ENCODE measurements at places on chromosomes 2 and 18. TPM values are rescaled to one million over a fixed set of nuclear protein-coding genes. Genes with fewer than 3 reads are reported as not detected.
A peak's percentile ranks its signal among the peaks of the same experiment; 100 is the strongest.

GRCh38 chr2:47270421-47270820, 115.3 kb upstream of the STPG4 start:
- no peak for DNase-seq

DNA sequence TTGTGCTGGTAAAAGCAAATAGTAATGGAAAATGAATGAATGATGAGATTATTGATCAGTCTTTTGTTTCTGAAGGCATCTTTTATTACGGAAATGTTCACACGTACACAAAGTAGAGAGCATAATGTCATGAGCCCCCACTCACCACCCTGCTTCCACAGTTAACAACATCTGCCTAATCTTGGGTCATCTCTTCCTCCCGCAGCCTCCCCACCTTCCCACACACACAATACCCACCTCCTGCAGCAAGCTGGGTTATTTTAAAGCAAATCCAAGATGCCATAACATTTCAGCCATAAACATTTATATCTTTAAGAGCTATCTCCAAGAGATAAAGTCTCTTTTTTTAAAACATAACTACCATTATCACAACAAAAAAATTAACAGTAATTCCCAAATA, 36.3 kb downstream of the CYP27C1 start:
- no peak for DNase-seq

DNA sequence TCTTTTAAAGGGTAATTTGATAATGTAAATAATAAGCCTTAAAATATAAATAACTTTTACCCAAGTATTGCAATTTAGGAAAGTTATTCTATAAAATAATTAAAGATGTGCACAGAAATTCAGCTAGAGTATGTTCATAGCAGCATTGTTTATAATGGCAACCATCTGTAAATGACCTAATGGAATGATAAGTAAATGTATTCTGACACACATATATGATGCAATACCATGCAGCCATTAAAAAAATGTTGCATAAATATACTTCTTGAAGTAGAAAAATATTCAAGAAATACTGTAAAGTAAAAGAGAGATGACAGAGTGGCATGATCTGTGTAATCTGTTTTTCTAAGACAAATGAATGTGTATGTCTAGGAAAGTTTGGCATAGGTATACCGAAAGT, 545.7 kb downstream of the ZEB2 start:
- DNase-seq = no peak

DNA sequence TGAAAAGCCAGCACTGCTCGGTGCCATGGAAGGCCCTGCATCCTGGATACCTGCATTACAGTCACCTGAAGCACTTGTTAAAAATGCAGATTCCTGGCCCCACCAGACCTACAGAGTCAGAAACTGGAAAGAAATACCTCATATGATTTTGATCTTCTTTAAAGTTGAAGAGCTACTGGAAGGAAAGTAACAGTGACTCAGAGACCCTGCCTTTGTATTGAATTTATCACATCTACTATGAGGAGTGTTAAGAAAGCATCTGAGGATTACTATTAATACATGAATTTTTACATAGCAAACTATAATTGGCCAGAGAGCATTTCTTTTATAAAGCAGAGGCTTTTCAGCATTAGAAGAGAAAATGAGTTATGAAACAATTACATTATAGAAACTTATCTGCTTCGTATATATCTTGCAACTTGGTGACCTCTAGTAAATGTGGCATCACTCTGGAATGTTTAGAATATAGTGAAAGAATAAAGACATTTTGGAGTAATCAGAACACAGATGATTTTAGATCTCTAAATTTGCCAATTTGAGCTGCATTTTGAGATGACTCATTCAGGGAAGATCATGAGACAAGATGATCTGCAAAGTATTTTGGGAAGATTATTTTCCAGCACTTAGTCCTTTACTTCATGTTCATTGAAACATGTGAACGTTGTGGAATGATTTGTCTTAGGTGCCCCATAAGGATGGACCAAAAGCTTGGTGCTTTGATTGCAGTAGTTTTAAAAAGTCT, 12.2 kb downstream of the PTPRM start:
- no peak for DNase-seq

DNA sequence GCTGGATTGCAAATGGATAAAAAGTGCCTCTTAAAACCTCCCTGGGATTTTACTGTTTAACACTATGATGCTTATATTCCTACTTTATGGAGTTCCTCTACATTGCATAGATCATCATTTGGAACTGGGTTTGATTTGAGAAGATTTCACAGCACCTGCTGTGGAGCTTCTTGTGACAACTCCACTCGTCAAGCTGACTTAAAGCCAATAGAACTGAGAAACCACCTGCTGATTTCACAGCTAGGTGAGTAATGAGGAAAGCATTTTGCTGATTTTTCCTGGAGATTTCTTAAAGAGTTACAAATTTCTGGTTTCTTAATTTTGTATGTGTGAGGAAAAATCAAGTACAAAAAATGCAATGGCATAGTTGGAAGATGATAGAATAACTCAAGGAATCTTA, 739.1 kb upstream of the LRRTM1 start:
- no peak for DNase-seq

GRCh38 chr2:146677280-146677679, 1167.5 kb upstream of the ACVR2A start:
- no peak for DNase-seq

GRCh38 chr2:174675615-174676014, 78.0 kb upstream of the WIPF1 start:
- DNase-seq = no peak

DNA sequence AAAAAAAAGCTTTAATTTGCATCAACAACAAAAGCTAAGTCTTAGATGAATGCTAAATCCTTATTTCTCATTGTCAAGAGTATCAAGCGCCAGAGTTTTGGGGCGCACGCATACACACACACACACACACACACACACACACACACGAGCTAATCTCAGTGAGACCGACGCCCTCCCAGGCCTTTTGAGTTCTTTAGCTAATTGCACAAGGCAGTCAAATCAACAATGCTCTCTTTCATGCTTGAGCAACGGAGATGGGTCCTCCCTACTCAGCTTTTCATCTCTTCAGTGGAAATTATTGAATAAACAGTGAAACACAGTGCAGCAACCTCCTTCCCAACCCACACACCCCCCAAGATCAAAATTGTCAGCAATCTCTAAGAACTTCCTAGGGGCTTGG, 19.2 kb downstream of the GKN1 start:
- no peak for DNase-seq

GRCh38 chr18:57586251-57587049, at the start of gene FECH:
FECH (minus strand) TSS chr18:57586702; CDS start chr18:57586620, 82 bp downstream.
- DNase-seq = peak; percentile 76

DNA sequence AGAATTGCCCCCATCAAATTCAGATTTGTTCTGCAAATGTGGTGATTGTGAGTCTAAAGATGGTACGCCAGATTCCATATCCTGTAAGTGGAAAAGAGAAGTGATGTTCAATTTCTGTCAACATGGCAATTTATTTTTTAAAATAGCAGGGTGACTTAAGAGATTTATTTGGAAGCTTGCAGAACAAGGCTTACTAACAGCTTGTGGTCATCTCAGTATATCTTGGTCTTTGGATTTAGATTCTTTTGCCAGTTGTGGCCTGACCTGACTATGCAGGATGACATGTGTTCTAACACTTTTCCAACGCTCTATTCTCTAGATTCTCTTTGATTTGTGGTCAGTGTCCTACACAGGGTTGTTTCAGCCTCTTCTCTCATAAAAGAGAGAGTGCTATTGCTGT, 74.4 kb downstream of the MAP3K20 start:
- DNase-seq = no peak

GRCh38 chr2:126534478-126534877, 121.5 kb upstream of the GYPC start:
- DNase-seq = peak; percentile 15

GRCh38 chr2:29323961-29324360, 208.7 kb downstream of the CLIP4 start:
- DNase-seq = no peak

DNA sequence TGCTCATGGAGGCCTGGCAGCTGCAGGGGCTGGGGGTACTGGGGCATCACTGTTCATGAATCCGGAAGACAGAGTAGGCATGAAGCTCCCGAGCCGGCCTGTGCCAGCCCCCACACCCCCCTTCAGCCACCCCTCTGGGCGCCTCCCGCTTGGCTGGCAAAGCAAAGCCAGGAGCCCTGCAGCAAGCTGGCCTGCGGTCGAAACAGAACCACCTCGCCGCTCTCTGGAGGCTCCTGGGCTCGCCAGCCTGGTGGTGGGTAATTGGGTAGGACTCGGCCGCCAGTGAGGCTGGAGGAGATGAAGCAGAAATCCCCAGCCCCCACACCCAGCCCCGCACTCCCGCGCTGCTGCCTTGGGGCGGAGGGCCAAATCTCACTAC, 70.9 kb upstream of the GPC1 start:
- DNase-seq = no peak

Gene CCDC68
- total RNA-seq = not detected

DNA sequence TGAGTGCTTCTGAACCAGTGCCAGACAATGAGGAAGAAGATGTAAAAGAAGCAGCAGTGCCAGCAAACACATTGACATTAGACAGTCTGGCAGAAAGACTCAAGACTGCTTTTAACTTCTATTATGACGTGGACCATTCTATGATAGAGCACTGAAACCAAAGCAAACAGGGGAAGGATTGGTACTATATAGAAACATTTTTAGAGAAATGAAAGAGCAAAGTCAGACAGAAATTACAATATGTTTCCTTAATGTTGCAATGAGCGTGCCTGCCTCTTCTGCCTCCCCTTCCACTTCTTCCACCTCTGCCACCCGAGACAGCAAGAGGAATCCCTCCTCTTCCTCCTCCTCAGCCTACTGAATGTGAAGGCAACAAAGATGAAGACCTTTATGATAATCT, 39.7 kb downstream of the DHX57 start:
- no peak for DNase-seq

Gene GRP
- not detected for total RNA-seq

Gene LIPG
- 0.71 TPM for total RNA-seq

Gene LIMS3
- total RNA-seq = 0.11 TPM

DNA sequence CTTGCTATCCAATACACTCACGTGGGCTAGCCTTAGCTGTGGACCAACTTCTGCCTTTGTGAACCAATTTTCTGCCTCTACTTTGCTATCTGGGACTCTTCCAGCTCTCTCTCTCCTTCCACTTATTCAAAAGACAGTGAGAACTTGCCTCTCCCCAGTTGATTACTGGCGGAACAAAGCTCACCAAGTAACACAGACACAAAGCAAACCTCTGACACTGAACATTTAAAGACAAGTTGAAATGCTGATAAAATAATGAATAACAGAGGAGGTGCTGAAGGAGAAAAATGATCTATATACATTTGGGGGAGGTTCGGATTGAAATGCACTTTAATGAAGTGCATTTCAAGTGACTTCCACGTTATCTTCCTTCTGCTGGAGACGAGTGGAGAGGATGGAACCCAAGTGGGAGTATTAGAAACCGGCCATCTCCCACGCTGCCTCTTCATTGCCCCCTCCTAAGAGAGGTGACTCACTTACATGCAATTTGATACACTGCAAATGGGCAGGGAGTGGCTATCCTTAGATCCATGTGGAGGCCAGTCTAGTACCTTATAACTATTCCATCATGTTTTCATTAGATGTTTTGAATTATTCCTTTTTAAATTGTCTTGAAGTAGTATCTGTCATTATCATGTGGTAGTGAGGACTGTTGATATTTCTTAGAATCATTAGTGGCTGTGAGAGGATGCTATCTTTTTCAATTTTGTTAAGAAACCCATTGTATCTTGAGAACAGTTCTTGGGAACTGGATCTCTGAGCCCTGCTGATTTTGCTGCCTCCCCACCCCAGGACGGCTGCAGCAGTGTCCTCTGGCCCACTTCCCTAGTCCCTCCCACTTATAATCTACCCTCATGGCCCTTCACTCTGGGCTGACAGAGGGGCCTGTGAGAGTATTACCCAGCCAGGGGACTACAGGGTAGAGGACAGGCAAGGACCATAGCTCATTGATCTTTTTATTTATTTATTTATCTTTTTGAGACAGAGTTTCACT, 6.0 kb upstream of the GLI2 start:
- DNase-seq = no peak

DNA sequence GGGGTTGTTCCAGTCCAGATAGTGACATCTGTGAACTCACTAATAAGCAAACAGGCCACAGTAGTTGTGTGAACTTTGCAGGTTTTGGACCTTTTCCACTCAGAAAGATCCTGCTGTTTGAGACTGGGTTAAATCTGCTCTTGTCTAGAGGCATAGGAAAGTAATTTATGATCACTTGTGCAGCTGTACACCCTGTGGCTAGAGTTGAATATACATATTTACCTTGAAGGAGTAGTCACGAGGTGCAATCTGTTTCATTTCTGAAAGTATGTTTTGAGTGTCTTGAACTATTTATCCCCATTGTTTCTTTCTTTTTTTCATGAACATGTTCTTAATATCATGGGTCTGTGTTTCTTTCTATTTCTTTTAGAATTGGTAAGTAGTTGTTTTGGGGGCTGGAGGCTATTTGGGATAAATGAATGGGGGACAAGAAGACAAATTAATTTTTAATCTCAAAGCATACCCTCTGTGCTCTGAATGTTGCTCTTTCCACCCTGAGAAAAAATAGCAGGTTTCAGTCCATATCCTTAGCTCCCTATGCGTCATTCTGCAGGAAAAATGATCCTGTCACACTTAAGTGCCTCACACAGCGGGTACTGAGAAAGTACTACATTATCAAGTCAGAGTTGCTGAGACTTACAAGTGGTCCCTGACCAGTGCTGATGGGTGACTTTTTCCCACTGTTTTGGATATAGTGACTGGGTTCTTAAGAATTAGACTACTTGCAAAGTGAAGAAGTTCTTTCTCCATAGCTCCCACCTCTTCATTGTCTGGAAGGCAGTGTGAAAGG, 28.2 kb downstream of the DCC start:
- DNase-seq = no peak

DNA sequence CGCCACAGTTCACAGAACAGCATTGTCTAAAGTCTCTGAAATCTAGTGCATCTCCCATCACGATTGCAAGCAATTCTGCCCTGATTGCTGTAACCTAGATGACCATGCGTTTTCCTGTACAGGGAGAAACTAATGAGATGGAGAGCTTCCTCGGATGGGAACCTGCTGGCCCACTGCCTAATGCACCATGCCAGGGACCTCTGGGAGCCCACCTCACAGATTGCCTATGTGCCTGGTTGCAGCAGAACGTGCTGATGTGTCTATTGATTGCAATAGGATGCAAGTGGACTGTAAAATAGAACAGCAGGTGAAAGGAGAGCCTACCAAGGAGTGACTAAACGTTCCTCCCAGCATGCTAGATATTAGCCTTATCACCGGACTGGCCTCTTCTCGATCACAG, 141.0 kb upstream of the RAB12 start:
- no peak for DNase-seq

DNA sequence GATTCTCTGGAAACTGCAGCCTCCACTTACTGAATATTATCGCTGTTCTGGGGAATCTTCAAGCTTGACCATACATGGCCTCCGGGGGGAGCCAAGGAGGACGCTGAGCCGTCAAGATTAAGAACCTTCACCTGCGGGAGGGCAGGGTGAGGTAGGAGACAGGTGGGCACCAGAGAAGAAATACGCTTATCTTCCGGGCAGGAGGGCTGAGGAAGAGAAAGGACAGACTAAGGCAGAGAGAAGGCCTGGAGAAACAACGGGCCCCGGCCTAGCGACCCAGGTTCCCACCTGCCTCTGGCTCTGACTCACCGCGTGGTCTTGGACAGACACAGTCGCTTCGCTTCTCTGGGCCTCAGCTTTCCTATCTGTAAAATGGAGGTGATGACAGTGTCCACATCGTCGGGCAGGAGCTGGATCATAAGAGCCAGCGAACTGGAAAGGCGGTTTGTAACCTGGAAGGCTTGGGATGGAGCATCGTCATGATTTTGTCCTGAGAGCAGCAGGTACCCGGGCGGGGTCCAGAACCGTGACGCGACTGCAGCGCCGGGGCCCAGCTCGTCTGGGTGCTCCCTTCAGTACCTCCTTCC, 659 bp downstream of the ZNF142 start:
- peak; percentile 68 for DNase-seq
